Hippocampal formation (tissue), 2 donors: ENCODE measurements at places on chromosomes 1 and 21.

DNA sequence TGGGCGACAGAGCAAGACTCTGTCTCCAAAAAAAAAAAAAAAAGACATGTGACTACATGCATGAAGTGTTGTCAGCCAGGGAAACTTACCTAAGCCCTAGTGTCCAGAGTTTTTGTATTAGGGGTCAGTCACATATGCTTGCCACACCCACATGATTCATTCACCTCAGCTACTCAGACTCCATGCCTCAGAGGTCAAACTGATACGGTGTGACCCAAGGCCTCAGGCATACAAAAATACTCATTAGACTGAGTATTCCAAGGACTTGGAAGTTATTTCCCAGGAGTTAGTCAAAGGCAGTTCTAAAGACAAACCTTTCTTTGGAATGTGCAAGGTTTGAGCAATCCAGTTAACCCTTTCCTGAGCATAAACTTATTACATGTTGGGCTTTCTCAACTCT, 6.3 kb upstream of the TRIM33 start:
- no peak for DNase-seq

- DNase-seq: no peak
These were observed 29.9 kb downstream of the HHAT start for GRCh38 chr1:210358626-210359025.

GRCh38 chr1:38064197-38064903, 17.8 kb upstream of the POU3F1 start:
- peak; percentile 19 for DNase-seq

DNA sequence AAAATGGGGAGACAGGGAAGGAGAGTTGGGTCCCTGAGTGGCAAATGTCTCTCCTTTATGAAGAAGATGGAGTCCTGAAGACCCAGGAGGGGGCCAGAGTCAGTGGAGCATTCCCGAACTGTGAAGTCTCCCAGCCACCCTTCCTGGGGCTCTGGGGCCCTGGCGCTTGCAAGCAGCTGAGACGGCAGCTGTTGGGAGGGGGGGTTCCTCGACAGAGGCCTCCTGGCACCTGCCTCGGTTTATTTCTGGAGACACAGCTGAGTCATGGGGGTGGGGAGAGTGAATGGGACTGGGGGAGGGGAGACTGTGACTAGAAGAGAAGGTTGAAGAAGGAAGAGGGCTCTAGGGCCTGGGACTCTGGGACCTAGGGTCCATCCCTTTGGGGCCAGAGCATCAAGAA, 14.0 kb downstream of the NES start:
- DNase-seq: no peak

DNA sequence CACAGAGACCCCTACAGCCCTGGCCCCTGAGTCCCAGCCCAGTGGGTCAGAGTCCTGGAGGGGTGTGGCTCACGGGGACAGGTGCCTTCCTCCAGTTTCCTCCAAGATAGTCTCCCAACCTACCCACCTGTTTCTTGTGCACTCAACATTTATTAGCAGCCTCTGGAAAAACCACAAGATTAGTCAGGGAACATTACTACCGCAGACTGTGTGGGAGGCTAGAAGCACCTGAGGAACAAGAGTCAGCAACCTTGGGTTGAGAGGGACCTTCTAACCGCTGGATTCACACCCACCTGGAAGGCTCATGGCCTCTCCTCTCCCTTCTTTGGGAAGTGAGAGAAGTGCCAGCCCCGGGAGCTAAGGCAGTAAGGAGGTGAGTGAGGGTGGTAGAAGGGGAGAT, 22.5 kb upstream of the IKBKE start:
- DNase-seq: no peak

DNA sequence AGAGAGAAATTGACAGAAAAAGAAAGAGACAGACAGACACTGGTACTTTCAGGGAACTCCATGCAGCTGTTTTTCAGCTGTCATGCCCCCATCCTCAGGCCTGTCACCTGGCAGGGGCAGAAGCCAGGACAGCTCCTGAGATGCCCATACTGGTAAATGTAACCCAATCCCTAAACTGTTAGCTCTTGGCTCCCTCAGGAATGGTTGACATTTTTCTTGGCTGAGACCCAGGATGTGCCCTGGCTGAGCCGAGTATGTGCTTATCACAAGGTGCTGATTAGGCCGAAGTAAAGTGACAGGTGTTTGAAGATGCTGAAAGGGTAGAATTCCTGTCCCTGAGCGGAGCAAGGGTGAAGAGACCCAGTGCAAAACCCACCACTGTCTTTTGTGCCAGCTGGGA, 50.7 kb downstream of the PGM1 start:
- no peak for DNase-seq

DNA sequence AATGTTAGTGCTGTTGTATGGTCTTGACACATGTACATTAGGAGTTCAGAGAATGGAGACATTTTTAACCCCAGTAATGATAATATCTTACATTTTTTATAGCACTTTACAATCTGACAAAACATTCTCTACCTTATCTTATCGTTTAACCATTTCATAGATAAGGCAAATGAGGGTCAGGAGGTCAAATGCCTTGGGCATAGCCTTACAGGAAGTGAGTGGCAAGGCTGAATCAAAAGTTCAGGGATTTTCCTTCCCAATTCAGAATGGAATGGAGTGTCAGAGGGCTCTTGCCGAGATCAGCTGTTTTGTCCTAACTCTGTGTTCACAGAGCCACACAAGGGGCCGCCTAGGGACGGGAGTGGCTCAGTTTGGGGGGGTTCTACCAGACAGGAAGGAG, 57.6 kb upstream of the AK4 start:
- no peak for DNase-seq

DNA sequence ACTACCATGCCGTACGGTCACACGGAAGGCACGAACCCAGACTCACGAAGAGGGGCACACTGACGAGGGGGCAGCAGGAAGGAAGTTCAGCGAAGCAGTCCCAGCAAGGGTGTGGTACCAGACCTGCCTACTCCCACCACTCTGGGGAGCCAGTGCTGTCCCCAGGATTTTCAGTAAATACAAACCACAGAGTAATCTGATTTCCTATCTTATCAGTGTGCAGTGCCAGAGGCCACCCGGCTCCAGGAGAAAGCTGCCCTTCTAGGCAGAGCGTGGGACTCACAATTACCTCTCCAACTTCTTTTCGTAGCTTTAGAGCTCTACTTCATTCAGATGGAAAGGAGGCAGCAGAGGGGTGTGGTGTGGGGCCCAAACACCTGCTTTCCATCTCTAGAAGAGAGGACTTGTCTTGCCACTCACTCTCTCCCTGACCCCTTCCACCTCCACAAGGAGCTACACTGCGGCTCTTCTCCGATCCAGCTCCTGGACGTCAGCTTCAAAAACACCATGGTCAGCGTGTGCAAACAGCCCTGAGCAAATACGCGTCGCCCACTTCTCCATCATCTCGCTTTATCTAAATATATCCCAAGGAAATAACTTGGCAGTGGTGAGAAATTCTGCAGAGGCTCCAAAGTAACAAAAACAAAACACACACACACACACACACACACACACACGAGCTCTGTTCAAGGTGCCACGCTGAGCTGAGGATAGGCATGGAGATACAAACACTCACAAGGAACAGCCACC, 98.5 kb downstream of the MRPL37 start:
- no peak for DNase-seq

- no peak for DNase-seq
These were observed 9.1 kb upstream of the AADACL4 start for GRCh38 chr1:12634696-12635202.

DNA sequence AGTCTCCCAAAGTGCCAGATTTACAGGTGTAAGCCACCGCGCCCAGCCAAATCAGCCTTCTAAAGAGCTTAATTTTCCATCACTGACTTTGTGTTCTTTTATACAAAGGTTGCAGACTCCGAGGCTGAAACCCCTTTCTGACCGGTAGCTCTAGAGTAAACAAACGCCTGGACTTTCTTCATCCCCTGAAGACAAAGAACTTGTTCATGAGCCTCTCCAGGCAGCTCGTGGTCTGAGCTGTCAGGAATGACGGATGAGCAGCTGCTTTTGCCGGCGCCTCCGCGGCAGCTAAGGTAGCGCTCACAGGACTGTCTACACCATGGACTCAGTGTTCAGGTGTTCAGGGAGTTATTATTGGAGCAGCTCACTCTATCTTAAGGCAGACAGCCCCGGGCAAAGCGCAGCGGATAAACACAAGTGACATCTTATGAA, 128.5 kb upstream of the ERRFI1 start:
- no peak for DNase-seq

GRCh38 chr1:236774926-236775325, 20.2 kb upstream of the MTR start:
- no peak for DNase-seq

DNA sequence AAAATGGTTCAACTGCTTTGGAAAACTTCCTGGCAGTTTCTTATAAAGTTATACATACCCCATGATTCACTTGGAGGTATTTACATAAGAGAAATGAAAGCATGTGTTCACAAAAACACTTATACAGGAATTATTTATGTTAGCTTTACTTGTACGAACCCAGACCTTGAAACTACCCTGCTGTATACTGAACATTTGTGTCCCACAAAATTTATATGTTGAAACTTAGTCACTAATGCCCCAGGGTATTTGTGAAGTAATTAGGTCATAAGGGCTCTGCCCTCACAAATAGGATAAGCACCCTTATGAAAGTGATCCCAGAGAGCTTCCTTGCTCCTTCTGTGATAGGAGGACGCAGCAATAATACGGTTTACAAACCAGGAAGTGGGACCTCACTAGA, 42.7 kb upstream of the B3GALT2 start:
- DNase-seq: no peak

DNA sequence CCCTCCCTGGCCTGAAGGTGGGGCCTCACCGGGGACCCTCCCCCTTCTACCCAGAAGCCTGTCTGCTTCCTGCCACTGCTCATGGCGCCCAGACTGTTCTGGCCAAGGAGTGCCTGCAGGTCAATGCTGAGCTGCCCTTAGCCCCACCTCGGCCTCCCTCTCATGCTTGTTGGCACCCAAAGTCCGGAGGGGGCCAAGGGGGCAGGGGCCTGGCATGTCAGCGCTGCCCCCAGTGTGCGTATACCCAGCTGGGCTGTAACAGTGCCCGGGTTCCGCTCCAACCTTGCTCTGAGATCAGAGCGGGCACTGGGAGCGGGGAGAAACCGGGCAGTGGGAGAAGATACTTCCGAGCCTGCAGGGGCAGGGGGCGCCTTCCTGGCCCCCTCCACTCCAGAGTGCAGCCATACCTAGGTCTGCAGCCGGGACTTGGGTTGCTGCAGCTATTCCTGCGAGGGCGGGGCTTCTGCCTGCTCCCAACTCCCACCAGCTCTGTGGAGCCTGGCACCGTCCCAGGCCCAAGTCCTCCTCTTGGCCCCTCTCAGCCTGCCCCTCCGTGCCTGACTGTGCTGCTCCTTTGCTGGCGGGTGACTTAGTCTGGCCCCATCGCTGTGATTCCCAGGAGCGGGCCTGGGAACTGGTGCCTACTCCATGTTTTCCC, 21.4 kb upstream of the TGFB2 start:
- DNase-seq: no peak

DNA sequence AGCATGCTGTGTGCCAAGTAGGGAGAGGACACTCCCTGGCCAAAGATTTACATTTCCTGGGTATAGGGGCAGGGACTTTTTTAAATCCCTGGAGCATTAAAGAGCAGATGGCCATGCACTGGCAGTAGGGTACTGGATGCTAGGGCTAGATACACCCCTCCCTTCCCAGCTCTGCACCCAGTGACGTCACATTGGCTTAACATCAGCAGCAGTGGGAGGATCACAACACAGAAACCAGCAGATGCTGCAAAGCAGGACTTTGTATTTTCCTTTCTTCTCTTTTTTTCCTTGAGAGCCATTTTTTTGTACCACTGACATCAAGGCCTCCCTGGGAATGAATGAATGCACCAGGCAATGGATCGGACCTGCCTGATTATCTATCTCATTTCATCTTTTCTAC, 243.0 kb downstream of the KAZN start:
- no peak for DNase-seq

GRCh38 chr1:218809625-218810024, 364.1 kb upstream of the LYPLAL1 start:
- DNase-seq: no peak

DNA sequence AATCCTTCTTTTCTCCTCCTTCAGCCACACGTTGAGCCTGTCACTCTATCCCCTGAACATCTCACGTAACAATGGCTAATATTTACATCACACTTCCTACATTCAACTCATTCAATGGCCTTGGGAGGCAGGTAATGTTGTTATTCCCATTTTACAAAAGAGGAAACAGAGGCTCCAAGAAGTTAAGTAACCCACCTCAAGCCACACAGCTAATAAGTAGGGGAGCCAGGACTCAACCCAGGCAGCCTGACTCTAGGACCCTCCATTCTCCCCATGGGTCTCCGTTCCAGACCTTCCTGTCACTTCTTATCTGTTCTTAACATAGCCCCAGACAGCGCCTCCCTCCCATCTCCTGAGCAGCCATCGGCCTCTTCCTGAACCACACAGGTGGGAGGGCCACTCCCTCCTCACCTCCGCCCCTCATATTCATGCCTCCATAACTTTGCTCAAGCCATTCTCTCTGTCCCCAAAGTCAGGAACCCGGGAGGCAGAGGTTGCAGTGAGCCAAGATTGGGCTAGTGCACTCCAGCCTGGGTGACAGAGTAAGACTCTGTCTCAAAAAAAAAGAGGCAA, 2.2 kb downstream of the PADI4 start:
- no peak for DNase-seq

GRCh38 chr1:160626509-160627342, 20.1 kb downstream of the SLAMF1 start:
- no peak for DNase-seq

- DNase-seq: no peak
These were observed 69.0 kb downstream of the DDR2 start for GRCh38 chr1:162701286-162701685.

GRCh38 chr21:44423312-44423821, 31.9 kb upstream of the LRRC3 start:
- DNase-seq: no peak

DNA sequence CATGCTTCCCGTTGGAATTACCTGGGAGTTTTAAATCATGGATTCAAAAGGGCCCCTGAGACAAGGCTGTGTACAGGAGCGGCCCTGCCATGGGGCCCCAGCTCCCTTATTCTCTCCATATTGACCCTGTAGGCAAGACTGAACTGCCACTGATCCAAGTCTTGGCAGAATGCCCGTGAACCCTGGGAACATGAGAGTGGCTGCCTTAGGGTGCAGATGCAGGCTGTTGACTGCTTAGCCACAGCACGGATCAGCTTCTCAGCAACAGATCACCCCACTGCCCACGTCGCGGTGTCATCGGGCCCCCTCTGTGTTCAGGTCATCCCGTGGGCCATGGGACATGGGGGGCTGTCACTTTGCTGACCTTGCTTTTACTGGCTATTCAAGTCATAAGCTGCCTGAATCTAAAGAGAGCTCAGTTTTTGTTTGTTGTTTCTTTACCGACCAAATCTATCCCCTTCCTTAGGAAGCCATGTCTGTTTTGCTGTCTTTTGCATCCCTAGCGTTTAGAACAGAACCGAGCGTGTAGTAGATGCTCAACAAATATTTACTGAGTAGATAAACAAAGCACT, 83.4 kb downstream of the MATN1 start:
- no peak for DNase-seq

GRCh38 chr1:7745783-7746182, 25.3 kb upstream of the VAMP3 start:
- no peak for DNase-seq

DNA sequence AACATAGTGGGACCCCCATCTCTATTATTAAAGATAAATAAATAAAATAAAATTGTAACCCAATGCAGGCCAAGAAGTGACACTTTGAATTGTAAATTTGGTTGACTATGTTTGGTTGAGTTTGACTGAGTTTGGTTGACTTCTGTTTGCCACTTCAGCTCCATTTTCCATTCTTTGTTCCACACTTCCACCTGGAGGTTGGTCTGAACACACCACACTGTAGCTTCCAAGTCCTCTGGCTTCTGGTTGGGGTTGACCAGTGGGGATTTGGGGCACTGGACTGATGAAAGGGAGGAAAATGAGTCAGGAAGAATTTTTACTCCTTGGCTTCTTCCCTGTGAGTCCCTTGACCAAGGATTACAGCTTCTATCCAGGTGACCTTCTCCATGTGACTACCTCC, 40.6 kb upstream of the DIPK1A start:
- DNase-seq: no peak
